ENCODE measurements at places on chromosomes 13 and 19. TPM values are rescaled to one million over a fixed set of nuclear protein-coding genes. Genes with fewer than 3 reads are reported as not detected.

Gene TEKTIP1
- total RNA-seq = not detected

Gene MBD3L1
- total RNA-seq = not detected

Gene ARHGAP45
- total RNA-seq = 16.8 TPM

Gene FAM83E
- total RNA-seq = 10.2 TPM

GRCh38 chr19:44642377-44642776 lies 1.3 kb upstream of the PVR start:
- no peak for DNase-seq

- DNase-seq = no peak
Measured at GRCh38 chr19:1521636-1522035, 2.2 kb upstream of the PLK5 start.

GRCh38 chr13:105538346-105538745 lies 997.1 kb downstream of the EFNB2 start:
- no peak for DNase-seq

DNA sequence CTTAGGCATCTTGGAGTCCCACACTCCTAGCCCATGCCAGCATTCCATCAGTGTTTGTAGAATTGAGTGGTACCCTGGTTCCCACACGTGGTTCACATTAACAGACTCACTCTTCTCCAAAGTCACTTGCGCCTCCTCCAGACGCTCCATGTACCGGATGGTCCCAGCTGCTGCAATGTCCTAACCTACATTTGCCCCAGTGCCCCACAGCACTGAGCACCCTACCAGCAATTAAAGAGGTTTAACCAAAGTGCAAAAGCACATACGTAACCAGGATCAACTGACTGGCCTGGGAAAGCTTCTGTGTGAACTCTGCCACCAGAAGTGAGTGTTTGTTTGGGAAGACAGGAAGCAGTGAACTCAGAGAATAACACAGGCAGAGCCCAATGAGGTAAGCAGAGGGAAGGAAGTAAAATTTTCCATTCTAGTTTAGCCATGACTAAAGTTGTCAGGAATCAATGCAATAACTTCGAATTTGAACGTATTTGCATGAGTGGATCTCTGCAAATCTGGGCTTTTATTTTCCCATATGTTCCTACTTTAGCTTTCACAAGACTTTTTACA lies 7.3 kb upstream of the MEDAG start:
- DNase-seq = peak; percentile 76

DNA sequence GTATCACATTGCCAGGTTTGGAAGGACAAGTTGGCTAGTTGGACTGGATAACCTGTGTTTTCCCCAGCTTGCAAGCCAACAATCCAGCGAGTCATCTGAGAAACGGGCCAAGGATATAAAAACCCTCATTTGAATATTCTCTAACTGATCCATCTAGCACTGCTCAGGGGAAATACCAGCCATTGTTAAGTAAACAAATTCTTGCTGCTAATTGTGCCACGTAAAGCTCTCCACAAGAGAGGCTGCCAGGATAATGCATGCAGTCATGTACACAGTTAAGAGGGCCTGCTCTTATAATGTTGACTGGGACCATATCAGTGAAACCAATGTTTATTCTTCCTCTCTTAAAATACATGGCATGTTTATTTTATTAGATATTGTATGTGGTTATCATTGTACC lies 663.2 kb upstream of the SGCG start:
- DNase-seq = no peak

- no peak for DNase-seq
Measured at GRCh38 chr19:30362156-30362754, 9.9 kb upstream of the ZNF536 start.

DNA sequence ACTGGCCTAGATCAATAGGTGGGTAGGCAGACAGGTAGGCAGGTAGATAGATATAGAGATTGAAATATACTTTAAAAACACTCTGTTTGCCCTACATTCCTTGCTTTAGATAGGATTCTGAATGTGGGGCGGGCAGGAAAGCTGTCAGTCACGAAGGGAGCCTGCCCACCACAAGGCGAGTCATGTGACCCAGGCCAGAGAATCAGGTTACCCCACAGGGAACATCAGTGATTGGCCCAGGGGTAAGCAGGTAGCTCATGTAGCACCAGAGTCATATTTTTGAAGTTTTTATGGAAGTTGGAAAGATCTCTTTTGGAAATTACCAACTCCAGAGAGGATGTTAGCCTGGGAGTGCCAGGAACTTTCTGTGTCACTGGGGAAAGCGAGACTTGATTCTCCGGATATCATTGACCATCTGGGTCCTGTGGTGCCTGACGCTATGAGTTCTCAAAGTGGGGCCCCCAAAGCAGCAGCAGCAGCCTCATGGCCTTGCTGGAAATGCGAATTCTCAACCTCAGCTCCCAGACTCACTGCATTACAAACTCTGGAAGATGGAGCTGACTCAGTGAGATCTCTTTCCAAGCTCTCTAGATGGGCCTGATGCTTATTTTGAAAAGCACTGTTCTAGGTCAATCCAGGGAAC lies 60.3 kb downstream of the IRS2 start:
- DNase-seq = no peak

DNA sequence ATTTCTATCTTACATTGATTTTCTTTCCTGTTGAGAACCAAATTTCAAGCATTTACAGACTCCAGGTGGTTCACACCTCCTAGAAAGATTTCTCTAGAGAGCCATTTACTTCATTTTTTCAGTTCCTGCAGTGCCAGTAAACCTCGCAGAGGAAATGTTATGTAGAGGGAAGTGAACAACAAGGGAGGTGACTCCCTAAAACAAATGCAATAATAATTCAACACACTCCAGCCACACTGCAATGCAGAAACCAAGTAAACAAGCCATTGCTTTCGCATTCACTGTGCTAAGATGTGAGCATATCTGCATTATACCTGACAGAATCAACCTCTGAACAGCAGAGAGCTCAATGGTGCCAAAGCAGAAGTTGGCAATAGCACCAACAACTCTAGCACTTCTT lies 215.1 kb downstream of the RBM26 start:
- DNase-seq = no peak

GRCh38 chr13:49733181-49733951 lies 42.1 kb upstream of the EBPL start:
- DNase-seq = no peak

All from tongue (tissue), 3 donors.